ENCODE measurements at places on chromosomes 1 and 21.

- DNase-seq: no peak
Measured at GRCh38 chr1:234875953-234876855, 252.4 kb downstream of the TOMM20 start.

DNA sequence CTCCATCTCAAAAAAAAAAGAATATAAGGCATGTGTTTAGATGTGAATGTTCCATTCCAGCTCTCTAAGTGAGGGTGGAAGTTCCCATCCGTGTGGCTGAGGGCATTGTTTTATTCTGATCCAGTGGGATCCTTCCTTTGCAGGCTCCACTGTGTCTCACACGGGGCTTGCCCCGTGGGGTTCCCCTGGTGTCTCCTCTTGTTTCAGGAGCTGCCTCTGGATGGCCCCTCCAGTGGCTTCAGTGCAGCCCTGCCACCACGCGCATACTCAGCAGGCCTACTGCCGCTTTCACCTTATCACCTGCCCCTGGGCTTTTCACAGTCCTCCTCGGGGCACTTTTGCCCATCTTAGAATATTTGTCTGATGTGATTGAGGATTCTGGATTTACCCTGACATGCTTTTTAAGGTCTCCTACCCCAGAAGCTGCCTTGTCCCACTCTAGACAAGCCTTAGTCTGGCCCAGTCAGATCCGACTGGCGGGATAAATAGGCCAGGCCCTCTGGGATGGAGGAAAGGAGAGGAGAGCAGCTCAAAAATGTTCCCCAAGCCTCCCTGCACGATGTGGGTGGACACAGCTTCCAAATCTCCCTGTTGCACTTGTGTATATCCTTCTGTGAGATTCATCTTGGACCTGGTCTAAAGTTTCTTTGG is 55.2 kb downstream of the FAM163A start:
- DNase-seq: no peak

DNA sequence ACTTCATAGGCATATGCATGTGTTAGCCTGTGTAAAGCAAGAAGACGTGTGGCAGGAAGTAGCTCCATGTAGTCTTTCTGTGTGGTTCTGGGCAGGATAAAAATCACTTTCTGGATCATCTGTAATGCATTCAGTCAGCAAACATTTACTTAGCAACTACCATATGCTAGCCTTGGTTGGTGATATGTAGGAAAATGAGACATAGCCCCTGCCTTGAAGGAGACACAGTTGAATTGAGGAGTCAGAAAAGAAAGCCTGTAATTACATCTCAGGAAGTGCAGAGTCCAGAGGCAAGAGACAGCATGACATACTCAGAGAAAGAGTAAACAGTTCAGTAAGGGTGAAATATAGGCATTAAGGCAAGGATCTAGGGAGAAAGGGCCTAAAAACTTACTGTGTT is 38.5 kb downstream of the DAB1 start:
- no peak for DNase-seq

- no peak for DNase-seq
Measured at GRCh38 chr1:93620841-93621210, 60.8 kb downstream of the BCAR3 start.

DNA sequence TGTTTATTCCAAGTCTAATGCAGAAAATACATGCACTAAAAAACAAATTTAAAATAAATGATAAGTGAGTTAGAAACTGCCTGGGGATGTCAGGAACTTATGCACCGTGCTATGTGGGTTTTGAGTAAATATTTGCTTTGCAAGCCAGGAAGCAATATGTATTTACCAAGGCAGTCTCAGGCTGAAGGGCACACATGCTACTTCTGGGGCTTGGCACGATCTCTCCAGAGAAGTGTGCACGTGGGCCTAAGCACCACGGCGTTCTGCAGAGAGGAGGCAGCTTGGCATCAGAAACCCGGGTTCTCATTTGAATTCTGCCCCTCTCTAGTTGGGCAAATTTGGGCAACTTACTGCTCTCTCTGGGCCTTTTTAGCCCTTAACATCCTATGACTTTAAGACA is 72.6 kb upstream of the ROR1 start:
- peak; percentile 48 for DNase-seq

GRCh38 chr1:30166174-30166573 is 557.2 kb downstream of the MATN1 start:
- no peak for DNase-seq

GRCh38 chr1:221643404-221644144 is 98.3 kb downstream of the DUSP10 start:
- DNase-seq: no peak

GRCh38 chr1:91791691-91792488 is 94.1 kb downstream of the TGFBR3 start:
- DNase-seq: peak; percentile 18

DNA sequence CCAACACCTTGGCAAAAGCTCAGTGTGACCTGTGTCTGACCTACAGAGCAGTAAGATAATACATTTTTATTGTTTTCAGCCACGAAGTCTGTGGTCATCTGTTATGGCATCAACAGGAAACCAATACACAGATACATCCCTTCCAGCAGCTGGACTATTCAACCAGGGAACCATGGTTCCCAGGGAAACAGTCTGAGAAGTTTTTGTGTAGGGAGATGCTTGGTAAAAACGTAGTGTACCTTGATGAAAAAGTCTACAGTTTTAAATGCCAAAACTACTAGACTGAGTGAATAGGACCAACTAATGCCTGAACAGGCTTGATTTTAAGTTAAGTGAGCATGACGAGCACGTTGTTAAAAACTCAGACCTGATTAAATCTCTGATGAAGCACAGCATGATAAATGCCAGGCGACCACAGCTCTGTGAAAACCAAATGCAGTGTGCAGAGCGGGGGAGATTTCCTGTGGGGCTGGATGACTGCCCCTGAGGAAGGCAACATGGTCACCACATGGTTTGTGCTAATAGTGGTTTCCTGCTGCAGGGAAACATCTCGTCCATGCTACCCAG is 228.9 kb downstream of the TNR start:
- DNase-seq: no peak

DNA sequence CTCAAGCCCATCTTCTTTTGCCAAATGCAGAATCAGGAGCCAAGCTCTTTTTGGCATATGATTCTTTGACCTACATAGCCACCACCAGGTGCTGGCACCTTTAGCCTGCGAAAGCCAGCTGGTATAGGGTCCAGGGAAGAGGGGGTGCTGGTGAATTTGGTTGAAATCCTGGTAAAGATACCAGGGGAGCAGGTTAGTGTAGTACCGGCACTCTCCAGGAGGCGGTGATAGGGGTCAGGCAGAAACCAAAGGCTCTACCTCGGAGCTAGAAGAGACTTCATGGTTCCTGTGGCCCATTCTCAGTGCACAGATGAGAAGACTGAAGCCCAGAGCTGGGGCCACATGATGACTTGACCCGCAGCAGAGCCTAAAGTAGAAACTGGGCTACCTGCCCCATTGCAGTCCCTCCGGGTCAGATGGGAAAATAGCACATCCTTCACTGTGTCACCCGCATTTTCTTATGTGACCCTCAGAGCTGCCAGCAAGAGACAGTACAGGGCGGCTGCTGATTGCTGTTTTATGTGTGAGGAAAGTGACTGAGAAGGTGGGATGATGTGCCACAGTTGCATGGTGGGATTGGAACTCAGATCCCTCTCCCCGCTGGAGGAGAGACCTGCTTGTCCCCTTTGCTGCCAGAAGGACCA is 36.0 kb upstream of the IL19 start:
- DNase-seq: no peak

GRCh38 chr1:202742496-202742895 is 32.2 kb upstream of the SYT2 start:
- no peak for DNase-seq

DNA sequence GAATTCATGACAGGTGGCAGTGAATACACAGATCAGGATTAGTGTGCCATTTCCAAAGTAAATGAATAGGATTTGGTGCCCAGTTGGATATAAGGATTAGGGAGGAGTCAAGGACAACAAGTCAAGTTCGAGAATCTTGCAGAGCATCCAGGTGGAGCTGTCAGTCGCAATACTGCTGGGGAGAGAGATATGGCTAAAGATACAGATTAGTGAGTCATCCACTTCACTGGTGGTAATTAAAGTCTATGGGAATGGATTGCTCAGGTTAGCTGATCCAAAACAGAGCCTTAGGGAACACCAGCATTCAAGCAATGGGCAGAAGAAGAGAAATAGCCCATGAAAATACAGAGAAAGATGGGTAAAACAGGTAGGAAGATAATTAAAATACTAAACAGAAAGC is 26.8 kb downstream of the BCAS2 start:
- no peak for DNase-seq

DNA sequence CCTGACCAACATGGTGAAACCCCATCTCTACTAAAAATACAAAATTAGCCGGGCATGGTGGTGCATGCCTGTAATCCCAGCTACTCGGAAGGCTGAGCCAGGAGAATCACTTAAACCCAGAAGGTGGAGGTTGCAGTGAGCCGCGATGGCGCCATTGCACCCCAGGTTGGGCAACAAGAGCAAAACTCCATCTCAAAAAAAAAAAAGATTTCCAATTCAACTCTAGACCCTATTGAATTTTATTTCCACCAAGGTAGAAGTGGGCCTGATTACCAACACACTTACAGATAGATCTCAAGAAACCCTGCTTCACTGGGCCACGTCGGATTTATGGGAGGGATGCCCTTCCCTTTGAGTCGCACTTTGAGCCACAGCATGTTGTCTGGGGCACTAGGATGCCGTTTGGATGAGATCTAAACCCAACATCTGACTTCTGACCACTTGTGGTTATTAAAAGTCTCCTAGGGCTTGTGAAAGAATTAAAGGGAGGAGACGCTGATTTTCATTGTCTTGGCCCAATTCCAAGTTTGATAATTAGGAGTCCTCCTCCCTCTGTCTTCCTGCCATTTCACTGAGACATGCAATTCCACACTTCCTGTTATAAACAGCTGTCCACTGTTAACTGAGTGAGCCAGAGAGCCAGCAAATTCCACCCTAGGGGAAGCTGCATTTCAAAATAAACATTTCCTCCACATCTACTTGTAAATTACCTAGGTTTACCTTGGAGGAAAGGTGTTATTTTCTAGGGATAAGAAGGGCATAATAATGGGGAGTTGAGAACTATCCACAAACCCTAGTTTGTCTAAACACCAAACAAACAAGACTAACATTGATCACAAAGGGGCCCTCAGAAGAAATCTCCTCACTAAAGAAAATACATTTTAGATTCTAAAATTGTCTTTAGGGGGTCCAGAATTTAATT is 5.2 kb upstream of the RERE start:
- DNase-seq: no peak

DNA sequence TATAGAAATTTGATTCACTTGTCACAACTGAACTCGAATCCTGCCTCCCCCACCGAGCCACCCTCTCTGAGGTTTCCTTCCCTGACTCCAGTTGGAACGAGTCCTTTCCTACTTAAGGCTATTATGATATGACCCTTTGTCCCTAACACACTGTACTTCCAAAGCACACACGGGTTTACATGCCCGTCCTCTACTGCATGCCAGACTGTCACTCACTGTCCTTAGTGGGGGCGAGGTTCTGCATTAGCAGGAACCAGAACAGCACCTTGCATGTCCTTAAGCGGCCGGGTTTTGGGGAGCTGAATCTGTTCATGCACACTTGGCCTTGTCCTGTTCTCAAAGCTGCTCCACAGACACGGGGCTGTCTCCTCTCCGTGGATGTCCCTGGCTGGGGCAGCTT is 164.6 kb upstream of the KCNJ6 start:
- no peak for DNase-seq

DNA sequence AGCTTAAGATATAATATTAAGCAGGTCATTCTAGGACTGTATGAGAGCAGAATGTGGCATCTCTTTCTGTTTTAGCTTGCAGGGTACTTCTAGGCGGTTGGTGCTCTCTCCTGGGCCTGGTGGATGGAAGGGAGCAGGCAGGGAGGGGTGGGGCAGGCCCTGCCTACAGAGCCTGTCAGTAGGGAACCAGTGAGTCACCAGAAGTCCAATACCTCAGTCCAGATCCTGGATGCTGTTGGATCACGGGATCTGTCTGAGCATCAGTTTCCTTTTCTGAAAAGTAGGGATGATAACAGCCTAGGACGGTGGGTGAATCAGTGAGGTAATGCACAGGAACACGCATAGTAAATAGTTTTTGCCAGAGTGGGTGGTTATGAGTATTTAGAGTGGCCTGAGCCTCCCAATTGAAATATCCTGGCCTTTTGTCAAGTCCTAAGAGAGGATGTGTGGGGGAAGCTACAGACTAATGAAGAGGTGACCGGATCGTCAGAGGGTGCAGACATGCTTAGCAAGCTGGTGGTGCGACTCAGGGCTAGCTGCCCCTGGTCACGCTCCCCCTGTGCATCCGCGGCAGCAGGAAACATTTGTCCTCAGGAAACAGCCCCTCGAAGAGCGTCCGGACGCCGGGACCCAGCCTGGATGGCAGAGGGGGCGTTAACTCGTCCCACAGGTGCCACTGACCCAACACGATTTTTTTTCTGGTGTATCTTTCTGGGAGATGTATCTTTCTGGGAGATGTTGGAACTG is 23.9 kb downstream of the NAV1 start:
- no peak for DNase-seq

GRCh38 chr21:26788790-26789189 is 56.4 kb downstream of the ADAMTS1 start:
- peak; percentile 61 for DNase-seq

GRCh38 chr1:244330318-244330625 is 121.4 kb downstream of the ADSS2 start:
- DNase-seq: no peak

- DNase-seq: no peak
Measured at GRCh38 chr1:221302810-221303209, 423.6 kb downstream of the HLX start.

- DNase-seq: no peak
Measured at GRCh38 chr1:107821340-107821739, 143.6 kb downstream of the VAV3 start.

DNA sequence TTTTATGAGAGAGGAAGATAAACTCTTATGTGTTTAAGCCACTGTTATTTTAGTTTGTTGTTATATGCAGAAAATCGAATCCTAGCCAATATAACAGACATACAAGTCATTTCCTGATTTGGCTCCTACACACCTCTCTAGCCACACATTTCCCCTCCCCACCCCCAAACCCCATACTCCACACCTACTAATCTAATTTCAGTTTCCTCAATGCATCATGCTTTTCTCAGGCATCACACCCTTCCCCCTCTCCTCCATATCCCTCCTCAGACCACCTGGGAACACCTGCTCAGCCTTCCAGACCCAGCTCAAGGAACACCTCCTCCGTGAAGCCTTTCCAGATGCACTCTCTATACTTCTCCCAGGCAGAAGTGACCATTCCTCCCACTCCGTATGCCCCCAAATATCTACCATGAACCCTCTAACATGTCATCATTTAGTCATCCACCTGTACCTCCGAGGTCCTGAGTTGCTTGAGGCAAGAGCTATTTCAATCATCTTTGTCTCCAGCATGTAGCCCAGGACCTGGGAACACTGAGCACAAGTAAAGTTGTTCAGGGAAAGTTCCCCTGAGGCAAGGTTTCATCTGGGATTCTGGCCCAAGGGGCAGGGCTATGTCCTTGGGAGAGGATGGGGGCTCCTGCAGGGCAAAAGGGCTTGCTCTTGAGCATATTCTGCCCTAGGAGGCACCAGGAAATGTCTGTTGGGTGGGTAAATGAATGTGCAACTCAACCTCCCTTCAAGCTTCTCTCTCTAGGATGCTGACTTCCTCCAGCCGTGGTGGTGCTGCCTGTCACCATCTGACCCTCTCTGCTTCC is 126.8 kb downstream of the HIVEP3 start:
- no peak for DNase-seq
